DMS153 (cell line): ENCODE measurements at places on chromosomes 11 and 22.

DNA sequence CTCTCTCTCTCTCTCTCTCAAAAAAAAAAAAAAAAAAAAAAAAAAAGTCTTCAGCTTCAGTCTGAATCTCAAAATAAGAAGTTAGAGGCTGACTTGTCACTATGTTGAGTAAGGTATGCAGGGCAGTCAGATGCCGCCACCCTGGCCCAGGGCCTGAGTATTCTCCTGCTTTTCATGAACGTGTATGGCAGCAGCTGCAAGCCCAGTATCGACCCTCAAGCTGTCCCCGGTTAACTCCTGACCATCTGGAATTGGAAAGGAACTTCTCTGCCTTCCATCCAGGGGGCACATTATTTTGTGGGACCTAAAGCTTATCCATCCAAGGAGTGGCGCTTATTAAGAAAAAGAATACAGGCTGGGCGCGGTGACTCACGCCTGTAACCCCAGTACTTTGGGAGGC is 11.4 kb downstream of the MRGPRD start:
- no peak for DNase-seq

DNA sequence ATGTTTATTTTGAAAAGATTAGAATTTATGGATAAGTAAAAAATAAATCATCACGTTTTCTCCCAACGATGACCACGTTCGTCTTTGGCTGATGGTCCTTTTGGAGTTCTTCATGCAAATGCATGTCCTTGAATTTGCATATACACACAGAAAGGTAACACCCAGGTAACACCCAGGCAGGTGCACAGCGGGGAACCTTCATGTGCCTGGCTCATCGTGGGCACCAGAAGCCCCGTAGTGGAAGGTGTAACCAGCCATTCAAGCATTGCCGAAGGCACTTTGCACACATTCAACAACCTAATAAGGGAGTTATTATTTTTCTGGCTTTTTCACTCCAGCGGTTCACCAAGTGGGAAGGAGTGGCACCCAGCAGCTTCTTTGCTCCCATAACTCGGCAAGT is 404.6 kb downstream of the TBC1D22A start:
- no peak for DNase-seq

DNA sequence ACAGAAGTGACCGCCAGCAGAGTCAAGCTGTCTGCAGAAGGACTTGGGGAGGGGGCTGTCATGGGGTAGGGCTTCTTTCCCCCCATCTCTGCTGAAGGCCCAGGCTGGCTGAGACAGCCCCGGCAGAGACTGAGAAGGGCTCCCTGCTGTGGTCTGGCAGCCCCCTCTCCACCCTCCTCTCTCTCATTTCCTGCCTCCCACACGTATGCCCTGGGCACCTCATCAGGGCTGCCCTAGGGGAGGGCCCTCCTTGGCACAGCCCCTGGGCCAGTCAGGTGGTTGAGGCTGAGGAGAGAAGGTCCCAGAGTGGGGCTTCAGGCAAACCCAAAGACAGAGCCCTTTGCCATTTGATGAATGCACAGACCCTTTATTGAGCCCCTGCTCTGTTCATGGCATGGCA is 3.6 kb downstream of the RASD2 start:
- no peak for DNase-seq

GRCh38 chr11:22703040-22703439 is 36.6 kb downstream of the GAS2 start:
- peak; percentile 90 for DNase-seq

DNA sequence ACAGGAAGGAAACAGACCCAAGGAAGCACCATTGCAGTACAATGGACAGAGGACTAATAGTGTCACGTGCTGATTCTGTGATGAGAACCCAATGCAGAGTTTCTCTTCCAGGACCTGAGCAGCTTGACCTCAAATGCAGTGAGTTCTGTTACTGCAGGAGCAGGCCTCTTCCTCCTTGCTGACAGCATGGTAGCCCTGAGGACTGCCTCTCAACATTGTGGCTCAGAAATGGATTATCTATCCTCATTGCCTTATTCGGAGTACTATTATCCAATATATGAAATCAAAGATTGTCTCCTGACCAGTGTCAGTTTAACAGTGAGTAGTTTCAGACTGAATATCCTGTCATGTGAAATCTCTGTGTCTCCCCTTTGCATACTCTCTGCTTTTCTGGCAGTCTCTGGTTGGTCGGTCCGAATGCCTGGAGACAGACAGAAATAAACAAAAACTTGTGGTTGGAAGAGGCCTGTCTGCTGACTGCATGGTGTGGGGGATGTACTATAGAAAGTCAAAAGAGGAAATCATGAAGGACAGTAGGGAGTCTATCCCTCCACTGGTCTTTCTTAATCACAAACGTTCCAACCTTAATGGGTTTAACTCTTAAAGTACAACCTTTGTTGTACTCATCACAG is 6.9 kb upstream of the MS4A14 start:
- no peak for DNase-seq

GRCh38 chr11:63369165-63369970 is at the start of gene SLC22A9:
Gene SLC22A9 (plus strand): TSS chr11:63369785. CDS start chr11:63370057, 272 bp downstream.
- DNase-seq = no peak

DNA sequence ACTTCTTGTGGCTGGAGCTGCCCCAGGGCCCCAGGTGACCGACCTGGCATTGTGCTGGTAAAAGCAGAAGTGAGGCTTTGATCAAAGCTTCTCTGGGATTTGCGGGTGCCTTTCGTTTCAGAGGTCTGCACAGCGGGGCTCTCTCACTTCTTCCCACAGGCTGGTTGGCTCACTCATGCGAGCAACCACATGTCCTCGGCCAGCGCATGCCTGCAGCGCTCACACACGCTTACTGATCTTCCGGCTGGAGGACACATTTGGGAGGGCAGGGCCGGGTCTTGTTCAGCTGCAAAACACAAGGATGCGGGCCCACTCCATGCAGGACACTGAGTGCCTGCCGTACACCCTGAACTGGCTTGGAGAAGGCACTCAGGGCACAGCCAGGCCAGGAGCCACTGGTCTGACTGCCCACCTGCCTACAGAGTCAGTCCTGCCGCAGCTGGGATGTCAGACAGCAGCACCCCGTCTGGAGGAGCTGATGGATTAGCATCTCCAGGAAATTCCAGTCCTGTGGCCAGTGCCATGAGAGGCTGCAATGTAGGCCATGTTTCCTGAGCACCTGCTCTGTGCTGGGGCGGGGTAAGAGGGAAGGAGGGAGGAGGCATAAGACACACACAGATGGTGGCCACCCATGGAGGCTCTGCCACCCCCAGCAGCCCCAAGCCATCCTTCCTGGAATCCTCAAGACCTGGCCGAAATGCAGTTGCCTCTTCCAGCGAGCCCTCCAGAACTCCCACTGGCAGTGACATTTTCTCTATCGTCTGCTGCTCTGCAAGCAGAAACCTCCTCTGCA is 1383.2 kb downstream of the BRD1 start:
- DNase-seq = no peak
